Stimulated activated CD4-positive, alpha-beta T cell treated with anti-CD3 and anti-CD28 coated beads, TNF-alpha, amount 100 ng/mL, for 1 hour (primary cell): ENCODE measurements at places on chromosomes 2 and 18.

DNA sequence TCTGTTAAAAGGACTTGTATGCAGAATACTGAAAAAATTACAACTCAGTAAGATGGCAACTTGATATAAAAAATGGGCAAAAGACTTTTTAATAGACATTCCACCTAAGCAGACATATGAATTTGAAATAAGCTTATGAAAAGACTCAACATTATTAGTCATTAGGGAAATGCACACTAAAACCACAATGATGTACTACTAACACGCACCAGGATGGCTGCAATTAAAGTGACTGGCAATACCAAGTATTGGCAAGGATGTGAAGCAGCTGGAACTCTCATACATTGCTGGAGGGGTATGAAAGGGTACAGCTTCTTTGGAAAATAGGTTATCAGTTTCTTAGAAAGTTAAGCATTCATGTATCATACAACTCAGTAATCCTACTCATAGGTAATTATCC, 3.2 kb upstream of the ENOSF1 start:
- DNase-seq, result no peak

DNA sequence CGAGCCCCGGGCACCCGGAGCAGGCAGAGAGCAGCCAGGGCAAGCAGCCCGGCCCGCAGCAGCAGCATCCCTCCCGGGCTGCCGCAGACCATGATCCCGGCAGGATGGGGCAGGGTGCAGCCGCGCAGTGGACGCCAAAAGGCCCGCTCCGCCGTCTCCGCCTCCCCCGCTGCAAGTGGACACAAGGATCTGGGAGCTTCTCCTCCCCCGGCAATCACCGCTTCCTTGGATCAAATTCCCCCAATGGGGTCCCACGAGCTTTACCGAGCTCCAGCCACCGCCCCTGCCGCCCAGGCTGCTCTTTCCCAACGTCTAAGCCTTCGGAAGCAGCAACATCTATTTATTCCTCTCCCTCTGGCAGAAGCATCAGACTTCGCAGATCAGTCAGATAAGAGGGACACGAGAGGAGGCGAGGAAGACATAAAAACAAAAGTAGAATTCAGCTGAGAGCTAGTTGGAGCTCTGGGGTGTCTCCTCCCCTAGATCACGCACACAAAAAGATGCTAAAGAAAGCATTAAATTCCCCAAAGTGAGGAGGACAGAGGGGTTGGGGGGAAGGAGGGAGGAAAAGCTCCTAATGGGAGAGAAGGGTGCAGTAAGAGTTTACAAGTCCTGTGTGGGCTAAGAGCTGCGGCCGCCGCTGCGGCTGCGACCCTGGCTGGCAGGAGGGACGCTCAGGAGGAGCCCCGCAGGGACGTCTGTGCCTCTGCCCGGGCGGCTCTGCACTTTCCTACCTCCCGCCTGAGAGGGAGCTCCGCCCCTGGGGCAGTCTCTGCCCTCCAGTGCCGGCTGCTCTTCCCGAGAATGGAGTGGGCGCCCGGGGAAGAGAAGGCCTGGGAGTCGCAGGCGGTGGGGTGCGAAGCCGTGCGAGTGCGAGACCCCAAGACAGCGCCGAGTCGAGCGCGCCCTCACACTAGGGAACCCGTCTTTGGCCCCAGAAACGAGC, at the start of gene FRZB:
TSS of gene FRZB (minus strand) at position 177 of the 946 bp plus-strand sequence. CDS start at position 92, 85 bp downstream.
- no peak for DNase-seq

GRCh38 chr18:378079-378478, 110.2 kb upstream of the THOC1 start:
- DNase-seq, result no peak

- no peak for DNase-seq
Observed at GRCh38 chr2:127593228-127594115, 52.5 kb upstream of the GPR17 start.

- peak; percentile 32 for DNase-seq
Observed at GRCh38 chr2:153478289-153479261, at the start of gene RPRM. TSS of gene RPRM (minus strand) at chr2:153478762. CDS start at chr2:153478565, 197 bp downstream.

DNA sequence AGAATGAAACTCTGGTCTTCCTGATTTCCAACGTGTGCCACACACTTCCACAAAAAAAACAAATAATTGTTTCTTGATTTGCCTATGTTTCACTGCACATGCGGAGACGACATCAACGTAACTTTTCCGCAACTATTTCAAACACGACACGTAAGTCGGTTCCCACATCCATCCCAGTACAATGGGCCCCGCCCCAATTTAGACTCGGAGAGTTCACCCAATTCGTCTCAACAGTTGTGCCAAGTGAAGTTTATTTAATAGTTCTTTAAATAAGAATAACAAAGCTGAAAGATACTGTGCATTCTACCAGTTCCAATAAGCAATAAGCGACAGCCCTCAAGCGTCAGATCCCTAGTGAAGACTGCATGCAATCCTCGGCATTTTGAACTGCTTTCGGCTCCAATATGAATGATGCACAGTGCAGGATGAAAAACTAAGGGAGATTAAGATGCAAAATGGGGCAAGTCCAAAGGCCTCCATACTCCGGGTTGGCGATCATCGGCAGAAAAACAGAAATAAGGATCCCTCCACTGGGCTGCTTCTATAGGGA, 664 bp downstream of the CCT4 start:
- DNase-seq, result no peak

GRCh38 chr2:19762959-19763605, 138.7 kb downstream of the TTC32 start:
- no peak for DNase-seq

- DNase-seq, result no peak
Observed at GRCh38 chr2:16513626-16514025, 152.0 kb downstream of the CYRIA start.

DNA sequence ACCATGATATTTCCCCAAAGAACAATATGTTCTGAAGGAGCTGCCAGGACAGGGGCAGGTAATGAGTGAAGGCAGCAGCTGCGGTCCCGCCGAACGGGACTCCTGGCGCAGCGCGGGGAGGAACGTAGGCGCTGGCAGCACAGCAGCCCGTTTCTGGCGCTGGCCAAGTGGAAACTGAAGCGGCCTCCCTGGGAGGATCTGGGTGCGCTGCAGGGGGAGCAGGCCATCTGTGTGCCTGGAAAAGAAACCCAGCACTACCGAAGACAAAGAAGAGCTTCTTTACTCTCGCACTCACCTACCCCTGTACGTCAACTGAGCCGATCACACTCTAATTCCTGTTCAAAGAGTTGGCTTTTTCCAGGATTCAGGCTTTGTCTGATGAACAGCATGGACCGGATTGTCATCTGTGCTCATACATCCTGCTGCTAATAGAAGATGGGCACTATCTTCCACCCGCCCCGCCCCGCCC, 11.8 kb downstream of the G6PC2 start:
- no peak for DNase-seq

DNA sequence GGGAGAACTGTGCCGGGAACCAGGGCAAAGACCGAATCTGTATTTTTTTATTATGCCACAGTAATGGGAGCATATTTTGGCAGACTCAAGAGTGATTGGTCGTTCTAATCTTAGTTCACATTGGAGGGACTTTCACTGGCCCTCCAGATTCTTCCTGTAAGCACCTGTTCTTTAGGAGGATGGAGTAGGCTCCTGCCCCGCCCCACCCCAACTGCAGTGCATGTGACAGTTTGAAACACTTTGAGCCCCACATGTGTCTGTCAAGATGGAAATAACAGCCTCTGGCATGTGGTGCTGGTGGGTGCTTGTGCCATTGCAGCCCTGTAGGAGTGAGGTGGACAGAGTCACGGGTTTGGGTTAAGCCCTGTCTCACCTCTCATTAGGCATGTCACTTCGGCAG, 43.3 kb upstream of the TXNDC2 start:
- DNase-seq, result no peak

- DNase-seq, result no peak
Observed at GRCh38 chr2:45283764-45284620, 274.7 kb upstream of the SIX2 start.

DNA sequence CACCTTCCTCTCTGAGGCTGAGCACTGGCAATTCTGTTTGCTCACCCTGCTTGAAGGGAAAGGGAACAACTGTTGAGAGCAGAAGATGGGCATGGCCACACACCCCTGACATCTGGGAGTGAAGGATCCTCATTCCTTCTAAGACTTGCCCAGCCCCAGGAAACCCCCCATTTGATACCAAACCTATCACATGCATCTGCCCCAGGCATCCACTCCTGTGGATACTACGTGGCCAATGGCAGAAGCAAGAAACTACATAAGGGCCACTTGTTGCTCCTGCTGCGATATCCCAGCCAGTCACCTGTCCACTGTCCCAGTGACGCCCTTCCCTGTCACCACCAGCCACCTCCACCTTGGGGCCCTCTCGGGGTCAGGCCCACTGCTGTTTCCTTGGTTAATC, 185.2 kb downstream of the SMAD2 start:
- no peak for DNase-seq

DNA sequence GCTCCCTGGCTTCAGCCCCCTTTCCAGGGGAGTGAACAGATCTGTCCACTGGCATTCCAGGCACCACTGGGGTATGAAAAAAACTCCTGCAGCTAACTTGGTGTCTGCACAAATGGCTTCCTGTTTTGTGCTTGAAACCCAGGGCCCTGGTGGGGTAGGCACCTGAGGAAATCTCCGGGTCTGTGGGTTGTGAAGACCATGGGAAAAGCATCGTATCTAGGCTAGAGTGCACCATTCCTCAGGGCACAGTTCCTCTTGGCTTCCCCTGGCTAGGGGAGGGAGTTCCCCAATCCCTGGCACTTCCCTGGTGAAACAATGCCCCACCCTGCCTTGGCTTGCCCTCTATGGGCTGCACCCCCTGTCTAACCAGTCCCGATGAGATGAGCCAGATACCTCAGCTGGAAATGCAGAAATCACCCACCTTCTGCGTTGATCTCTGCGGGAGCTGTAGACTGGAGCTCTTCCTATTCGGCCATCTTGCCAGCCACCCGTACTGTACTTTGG, 34.1 kb downstream of the TFPI start:
- DNase-seq, result no peak

DNA sequence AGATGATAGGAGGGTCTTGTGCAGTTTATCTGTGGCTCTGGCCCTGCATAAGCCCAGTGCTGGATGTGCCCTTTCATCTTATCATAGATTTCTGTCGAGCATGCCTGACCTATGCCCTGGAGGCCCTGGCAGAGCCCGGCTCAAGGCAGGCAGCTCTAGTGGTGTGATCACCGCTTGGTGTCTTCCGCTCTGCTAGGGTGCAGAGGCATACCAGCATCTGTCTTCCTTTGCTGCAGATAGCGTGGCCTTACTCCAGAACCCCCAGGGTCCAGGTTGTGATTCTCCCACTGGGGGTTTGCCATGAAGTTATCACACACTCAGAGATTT, 13.7 kb upstream of the TRAF3IP1 start:
- DNase-seq, result no peak

DNA sequence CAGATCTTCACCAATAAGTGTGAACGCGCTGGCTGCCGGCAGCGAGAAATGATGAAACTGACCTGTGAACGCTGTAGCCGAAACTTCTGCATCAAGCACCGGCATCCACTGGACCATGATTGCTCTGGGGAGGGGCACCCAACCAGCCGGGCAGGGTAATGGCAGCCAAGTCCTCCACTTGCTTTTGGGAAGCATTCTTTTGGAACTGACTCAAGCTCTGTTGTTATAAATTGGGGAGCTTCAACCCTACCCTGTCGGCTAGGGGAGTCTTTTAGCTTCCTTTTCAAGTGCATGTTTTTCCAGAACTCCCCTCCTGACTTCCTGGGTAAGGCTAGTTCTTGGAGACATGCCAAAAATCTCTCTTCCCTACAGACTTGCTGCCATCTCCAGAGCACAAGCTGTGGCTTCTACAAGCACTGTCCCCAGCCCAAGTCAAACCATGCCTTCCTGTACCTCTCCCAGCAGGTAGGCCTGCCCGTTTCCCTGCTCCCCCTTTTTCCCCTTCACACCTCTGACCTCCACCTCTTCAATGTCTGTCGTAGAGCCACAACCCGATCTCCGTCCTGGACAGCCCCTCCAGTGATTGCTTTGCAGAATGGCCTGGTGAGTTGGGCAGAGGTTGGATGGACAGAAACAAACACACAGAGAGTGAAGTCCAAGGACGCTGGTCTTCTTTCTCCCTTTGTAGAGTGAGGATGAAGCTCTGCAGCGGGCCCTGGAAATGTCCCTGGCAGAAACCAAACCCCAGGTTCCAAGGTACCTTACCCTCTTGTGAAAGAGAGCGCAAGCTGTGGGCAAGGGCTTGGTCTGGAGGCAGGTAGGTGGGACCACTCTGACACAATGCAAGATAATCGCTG, 1.5 kb downstream of the ZFAND2B start:
- no peak for DNase-seq

DNA sequence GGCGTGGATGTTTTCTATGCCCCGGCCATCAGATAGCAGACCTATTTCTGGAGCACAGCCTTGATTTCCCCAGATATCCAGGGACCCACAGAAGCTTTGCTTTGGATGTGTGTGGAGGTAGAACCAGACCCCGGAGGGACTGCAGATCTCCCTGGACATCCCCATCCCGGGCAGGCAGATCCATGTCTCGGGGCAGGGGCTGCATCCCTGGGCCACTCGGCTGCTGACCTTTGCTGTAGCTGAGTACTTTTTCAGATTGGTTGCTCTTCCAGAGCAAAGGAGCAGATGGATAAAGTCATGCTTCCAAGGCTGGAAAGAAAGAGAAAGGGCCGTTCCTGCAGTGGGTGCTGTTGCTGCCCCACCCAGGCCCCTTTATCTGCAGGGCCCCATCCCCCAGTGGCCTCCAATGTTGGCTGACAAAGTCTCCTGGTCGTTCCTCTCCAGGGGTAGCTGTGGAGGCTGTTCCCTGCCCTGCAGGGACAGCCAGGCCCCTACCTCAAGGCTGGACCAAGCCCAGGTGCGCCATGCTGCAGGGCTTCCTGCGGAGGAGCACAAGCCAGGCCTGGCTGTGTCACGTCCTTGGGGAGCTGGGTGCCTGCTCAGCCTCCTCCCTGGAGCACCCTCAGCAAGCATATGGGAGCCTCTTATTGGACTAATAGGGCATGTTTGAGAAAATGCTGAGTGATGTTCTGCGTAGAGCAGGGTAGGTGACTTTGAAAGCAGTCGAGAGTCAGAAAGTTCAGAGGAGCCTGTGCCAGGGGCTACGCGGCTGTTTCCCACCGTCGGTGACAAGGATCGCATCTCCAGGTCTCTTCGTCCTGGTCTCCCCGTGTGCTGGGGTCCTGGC, 68.4 kb downstream of the TPO start:
- DNase-seq, result no peak

GRCh38 chr2:189024901-189025618, 50.9 kb downstream of the COL3A1 start:
- DNase-seq, result no peak

DNA sequence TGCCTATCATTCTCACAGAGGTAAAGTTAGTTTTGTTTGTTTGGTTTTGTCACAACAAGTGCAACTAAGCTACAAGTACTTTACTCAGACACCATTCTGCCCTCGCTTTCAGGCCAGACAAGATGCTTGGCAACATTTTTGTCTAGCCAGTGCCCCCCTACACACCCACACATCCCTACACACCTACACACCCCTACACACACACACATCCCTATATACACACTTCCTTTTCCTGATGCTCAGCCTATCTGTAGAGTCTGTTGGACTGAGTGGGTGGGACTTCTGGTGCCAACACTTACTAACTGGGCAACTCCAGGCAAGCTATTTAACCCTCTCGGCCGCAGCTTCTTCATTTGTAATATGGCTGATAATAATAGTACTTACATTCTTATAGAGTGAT, 161.4 kb downstream of the ALK start:
- no peak for DNase-seq
